Hippocampal formation (tissue), 2 donors: ENCODE measurements at places on chromosomes 6 and 20.

GRCh38 chr20:29497261-29497671, 1760.2 kb upstream of the DEFB115 start:
- no peak for DNase-seq

DNA sequence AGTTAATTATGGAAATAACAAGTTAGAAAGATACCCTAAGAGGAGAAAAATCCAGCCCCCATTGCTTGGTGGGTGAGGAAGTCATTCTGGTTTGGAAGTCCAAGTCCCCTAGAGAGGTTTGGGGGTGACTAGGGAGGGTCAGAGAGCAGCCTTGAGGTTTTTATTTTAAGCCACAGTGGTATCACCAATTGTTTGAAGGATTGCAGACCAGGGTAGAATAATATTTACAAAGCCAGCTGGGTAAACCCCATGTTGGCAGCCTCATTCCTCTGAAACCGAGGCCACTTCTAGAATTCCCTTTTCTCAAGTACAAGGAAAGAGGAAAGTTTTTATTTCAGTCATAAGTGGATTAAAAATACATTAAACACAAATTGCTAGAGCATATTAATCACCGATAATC, 99.7 kb downstream of the TMEM170B start:
- no peak for DNase-seq

- no peak for DNase-seq
These were observed 24.6 kb downstream of the SPATA2 start for GRCh38 chr20:49890471-49891361.

GRCh38 chr20:32909896-32910571, 51.3 kb downstream of the EFCAB8 start:
- DNase-seq: no peak

DNA sequence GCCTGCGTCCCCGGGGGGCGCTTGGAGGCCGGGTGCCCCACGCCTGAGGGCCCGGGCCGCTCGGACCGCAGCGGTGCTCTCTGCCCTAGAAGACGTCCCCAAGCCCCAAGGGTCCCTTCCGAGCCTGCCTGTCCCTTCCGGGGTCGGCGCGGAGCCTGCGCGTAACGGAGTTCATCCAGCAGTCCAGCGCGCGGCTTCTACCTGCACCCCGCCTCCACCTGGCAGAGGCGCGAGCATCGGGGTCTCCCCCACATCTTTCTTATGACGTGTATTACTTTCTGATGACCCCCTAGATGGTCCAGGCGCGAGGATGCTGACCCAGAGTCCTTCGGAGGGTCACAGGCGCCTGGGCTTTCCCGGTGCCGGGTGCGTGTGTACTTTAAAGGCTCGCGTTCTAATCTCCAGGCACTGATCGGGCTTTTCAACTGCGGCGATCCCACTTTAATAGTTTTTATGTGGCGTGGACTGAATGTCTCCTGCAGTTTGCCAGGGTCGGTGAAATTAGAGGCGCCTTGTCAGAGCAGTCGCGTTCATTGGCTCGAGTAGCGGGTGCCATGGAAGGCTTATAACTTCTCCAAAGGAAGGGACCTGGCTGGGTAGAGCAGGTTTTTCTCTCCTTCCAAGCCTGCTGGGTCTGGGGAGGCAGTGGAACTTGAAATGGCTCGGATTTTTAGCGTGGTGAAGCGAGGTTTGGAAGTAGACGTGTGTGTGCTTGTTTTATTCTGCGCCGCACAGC, 912 bp downstream of the EYA4 start:
- DNase-seq: no peak

DNA sequence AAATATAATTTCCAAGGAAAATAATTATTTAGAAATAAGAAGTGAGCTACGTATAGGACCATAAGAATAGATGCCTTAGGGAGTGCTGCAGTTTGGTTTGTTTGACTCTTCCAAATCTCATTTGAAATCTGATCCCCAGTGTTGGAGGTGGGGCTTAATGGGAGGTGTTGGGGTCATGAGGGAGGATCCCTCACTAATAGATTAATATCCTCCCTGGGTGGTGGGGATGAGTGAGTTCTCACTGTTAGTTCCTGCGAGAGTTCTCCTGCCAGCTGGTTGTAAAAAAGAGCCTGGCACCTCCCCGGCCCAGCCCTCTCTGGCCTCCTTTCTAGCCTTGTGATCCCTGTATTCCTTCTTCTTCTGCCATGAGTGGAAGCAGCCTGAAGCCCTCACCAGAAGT, 69.3 kb downstream of the RCAN2 start:
- no peak for DNase-seq

- DNase-seq: no peak
These were observed 24.8 kb downstream of the ZNF311 start for GRCh38 chr6:28980137-28980851.
